ENCODE measurements at places on chromosomes 4 and X.

DNA sequence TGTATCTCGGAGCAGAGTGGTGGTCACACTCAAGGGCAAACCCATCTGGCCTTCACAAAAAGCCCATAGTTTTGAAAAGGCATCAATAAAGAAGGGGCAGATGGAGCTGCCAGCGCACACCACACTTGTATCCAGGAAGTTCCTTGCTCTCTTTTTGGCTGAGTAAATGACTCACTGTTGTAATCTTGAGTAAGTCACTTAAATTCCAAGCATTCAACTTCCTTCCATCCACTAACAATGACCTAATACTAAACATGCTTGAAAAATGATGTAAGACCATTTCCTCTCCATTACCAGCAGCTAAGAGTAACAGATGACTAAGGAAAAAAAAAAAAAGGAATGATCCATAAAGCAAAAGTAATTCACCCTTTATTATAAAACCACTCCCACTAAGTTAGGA is 32.4 kb upstream of the MYOZ2 start:
- DNase-seq = no peak

GRCh38 chr4:7309181-7309580 is 116.8 kb downstream of the SORCS2 start:
- no peak for DNase-seq

- DNase-seq = no peak
Observed at GRCh38 chrX:8748855-8749254, 16.9 kb upstream of the ANOS1 start.

DNA sequence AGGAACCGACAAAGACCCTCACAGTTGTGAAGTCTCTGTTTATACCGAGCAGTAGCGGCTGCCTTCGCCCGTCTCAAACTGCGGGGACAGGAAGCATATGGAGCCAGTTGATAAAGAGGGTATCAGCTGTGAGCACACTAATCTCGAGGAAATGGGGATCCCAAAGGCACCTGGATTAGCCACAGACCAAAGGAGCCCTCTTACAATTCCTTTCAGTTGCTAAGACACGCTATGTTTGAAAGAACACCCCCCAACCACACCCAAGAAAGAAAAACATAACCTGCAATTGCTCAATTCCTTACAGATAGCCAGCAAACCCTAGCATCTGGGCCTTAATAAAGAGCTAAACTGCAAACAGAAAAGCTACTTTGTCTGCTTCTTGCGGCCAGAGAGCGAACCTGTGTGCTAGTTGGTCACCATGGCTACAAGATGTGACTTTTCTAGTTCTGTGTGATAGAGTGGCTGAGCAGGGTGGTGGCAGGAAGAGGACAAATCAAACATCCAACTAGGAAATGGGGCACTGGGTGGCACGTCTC is 23.3 kb upstream of the CHRNA9 start:
- DNase-seq = no peak
